Ovary (tissue), 10 donors: ENCODE measurements at places on chromosomes 5 and 9. TPM values are rescaled to one million over a fixed set of nuclear protein-coding genes. Genes with fewer than 3 reads are reported as not detected.

TAF11L7 gene
- total RNA-seq = not detected

DNA sequence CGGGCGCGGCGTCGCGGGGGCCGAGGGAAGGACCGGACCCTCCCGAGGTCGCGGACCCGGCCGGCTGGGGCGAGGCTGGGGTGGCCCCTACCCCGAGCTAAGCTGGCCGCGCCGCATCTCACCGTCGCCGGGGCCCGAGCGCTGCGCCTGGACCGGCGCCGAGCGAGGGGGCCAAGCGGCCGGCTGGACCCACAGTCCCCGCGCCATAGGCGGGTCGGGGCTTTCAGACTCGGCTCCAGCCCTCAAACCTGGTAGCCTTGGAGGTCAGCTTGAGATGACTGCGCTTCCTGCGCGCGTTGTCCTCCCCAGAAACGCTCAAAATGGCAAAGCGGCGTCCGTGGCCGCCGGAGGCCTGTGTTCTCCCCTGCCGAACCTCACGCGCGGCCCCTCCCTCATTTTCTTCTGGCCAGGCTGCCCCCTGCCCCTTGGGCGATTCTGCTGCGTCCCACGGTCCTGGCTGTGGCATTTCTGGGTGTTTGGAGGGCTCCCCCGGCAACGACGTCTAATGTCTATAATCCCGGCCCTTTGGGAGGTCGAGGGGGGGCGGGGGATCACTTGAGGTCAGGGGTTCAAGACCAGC lies 8.7 kb upstream of the GRIN1 start:
- H3K27ac ChIP-seq = no peak overlapping the region
- no peaks in the 10 kb centered on the region for H3K27me3 ChIP-seq
- peaks cover 12% of the 10 kb centered on the region for H3K4me1 ChIP-seq
- peak overlapping the region; percentile 65 for H3K4me3 ChIP-seq
- no peak for DNase-seq
- no peaks in the 10 kb centered on the region for H3K36me3 ChIP-seq

FREM1 gene
- 0.61 TPM for total RNA-seq

- H3K27me3 ChIP-seq = no peaks in the 10 kb centered on the region
- H3K27ac ChIP-seq = no peak overlapping the region
- no peaks in the 10 kb centered on the region for H3K4me1 ChIP-seq
- no peak overlapping the region for H3K4me3 ChIP-seq
- no peak for DNase-seq
- H3K36me3 ChIP-seq = no peaks in the 10 kb centered on the region
Observed at GRCh38 chr5:149161026-149161687, 19.9 kb downstream of the ABLIM3 start.

CLPTM1L gene
- 68.0 TPM for total RNA-seq

SVEP1 gene
- total RNA-seq = 14.2 TPM

DNA sequence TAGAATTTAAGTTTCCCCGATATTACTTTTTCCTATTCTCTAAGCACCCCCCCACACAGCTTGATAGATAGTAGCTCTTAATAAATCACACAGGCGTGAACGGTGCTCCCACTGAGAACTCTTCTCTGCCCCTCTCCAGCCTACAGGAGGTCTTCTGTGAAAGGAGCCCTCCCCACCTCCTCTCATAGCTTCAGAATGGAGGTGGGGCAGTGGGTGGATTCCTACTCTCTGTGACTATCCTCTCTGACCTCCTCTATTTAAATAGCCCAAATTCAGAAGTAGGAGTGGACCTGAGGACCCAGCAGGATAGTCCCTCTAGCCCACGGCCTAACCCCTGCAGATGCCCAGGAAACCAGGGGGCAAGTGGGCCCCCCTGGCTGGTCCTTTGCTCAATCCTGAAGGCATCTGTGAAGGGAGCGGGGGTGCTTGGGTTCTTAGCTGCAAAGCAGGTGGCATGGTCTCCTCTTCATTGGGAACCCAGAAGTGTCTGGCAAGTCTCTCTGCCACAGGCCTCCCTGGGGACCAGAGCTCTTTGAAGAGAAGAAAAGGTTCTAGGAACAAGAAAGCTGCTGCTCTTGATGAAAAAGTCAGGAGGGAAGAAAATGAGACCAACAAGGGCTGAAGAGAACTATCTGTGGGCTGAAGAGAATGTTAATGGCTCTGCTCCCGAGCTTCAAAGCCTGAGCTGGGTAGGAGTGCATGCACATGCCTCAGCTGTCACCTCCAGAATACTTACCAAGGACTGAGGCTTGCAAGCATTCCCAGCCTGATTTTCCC lies 21.1 kb upstream of the HSPA9 start:
- no peaks in the 10 kb centered on the region for H3K27me3 ChIP-seq
- H3K27ac ChIP-seq = no peak overlapping the region
- H3K4me3 ChIP-seq = no peak overlapping the region

- H3K27me3 ChIP-seq = no peaks in the 10 kb centered on the region
- no peaks in the 10 kb centered on the region for H3K36me3 ChIP-seq
- no peak overlapping the region for H3K4me3 ChIP-seq
Observed at GRCh38 chr5:135383803-135384495, 15.1 kb downstream of the MACROH2A1 start.

DNA sequence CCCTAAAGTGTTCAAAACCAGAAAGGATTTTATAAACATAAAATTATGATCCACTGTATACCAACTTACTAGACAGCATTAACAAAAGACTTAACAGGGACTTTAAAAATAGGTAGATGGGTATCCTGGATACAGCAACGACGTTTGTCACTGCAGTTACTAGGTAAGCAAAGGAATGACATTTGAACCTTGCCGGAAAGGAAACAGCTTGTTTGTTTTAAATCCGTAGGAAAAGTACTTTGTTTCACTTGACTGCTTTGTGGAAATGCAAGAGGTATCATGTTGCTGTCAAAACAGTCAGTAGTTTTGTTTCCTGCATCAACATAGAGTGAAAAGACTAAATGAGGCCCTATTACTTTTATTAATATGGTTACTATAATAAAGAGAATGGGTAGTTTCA lies 122.9 kb downstream of the CDC42SE2 start:
- H3K27ac ChIP-seq = no peak overlapping the region
- peaks cover 1% of the 10 kb centered on the region for H3K4me1 ChIP-seq

GRCh38 chr5:54900984-54901725 lies 84.2 kb downstream of the ESM1 start:
- H3K27ac ChIP-seq = no peak overlapping the region
- no peaks in the 10 kb centered on the region for H3K36me3 ChIP-seq
- peaks cover 3% of the 10 kb centered on the region for H3K4me1 ChIP-seq

DNA sequence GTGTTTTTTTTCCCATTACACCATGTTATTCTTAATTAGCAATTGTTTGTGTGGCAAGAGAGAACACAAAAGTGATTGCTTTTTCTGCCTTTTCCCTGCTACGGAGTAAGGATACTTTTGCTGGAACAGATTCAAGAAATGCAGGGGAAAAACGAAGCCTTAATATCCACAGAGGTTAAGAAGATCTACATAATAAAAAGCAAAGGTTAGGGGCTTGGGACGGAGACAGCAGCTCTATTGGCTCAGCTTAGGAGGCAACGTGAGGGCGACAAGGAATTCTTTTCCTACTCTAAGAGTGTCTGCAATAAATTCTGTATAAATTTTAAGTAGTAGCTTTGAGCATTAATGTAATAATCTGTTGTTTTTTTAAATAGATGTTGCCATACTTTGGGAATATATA lies 693.3 kb downstream of the DTWD2 start:
- DNase-seq = no peak
- H3K4me1 ChIP-seq = no peaks in the 10 kb centered on the region
- no peak overlapping the region for H3K27ac ChIP-seq

SMIM33 gene
- total RNA-seq = not detected

- DNase-seq = no peak
- peaks cover 4% of the 10 kb centered on the region for H3K4me1 ChIP-seq
- no peak overlapping the region for H3K4me3 ChIP-seq
- no peak overlapping the region for H3K27ac ChIP-seq
- H3K36me3 ChIP-seq = no peaks in the 10 kb centered on the region
Observed at GRCh38 chr9:84709056-84709455, 39.5 kb downstream of the NTRK2 start.

GRCh38 chr5:95925378-95925744 lies 36.3 kb downstream of the ELL2 start:
- no peaks in the 10 kb centered on the region for H3K27me3 ChIP-seq
- no peaks in the 10 kb centered on the region for H3K4me1 ChIP-seq

DNA sequence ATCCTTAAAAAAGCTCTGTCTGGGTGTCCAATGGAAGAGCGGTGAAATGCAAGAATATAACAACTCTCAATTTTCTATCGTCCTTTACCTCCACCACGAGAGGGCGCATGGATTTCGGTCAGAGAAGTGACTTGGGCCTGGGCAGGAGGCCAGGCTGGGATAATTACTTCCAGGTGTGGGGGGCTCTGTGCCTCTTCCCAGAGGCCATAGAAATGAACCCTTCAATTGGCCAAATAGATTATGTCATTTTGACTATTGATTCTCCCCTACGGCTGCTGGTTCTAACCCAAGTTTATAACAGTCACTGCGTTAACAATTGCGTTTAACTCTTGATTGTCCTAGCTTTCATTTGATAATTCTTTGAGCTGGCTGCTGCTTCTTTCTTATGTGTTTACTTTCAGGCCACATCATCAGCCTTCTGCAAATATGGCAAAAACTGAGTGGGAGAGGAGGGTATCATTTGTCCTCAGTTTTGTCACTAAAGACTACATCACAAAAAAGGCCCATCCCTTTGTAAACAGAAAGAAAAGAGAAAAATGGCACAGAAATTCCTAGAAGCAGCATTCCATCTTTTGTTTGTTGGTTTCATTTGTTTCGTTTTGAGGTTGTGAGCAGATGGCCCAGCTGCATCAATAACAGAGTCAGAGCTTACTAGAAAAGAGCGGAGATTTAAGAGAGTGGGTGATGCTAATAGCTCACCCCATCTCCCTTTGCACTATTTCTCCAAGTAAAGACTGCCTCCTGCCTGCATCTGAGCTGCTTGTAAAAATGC lies 45.4 kb upstream of the ZFR start:
- H3K27me3 ChIP-seq = no peaks in the 10 kb centered on the region
- no peak overlapping the region for H3K4me3 ChIP-seq
- no peaks in the 10 kb centered on the region for H3K36me3 ChIP-seq
- peak; percentile 82 for DNase-seq
- H3K4me1 ChIP-seq = no peaks in the 10 kb centered on the region
- no peak overlapping the region for H3K27ac ChIP-seq

GRCh38 chr5:37208883-37209797 lies 40.0 kb downstream of the CPLANE1 start:
- no peaks in the 10 kb centered on the region for H3K36me3 ChIP-seq
- peak; percentile 41 for DNase-seq
- no peaks in the 10 kb centered on the region for H3K4me1 ChIP-seq

IRX2 gene
- total RNA-seq = not detected

DNA sequence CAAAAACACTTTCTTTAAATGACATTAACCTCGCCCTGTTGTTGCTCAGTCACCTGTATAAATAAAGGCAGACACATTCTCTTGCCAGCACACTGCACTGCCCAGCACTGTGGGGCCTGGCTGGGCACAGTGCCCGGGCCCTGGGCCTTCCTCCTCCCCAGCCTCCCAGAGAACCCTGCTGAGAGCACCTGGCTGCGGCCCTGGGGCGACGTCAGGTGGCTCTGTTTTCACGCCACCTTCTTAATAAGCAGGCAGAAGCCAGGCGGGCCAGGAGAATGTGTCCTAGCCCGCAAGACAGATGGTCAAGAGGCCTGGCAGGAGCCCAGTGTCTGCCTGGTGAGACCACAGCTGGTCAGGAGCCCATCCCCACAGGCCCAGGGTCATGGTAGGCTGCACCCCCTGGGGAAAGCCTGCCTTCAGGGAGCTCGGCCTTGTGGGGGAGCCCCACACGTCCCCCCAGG lies 8.2 kb upstream of the AGPAT2 start:
- H3K27ac ChIP-seq = no peak overlapping the region
- no peaks in the 10 kb centered on the region for H3K27me3 ChIP-seq
- no peaks in the 10 kb centered on the region for H3K36me3 ChIP-seq
- DNase-seq = no peak

GDA gene
- total RNA-seq = 0.20 TPM

DNA sequence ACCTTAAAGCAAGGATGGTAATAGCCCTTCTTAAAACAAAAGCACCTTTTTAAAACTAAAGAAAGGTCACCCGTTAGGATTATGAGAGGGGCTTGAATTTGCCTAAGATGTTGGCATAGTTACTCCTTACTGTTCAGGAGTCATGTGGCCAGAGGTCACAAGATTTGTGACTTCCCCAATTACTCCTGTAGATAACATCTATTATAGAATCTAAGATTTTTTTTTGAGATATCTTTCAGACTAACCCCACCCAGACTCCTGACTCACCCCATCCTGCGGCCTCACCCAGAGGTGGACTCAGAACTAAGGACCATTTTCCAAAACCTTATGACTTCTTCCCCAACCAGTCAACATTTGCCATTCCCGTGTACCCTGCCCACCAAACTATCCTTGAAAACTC lies 2.4 kb downstream of the CD180 start:
- H3K36me3 ChIP-seq = no peaks in the 10 kb centered on the region
- peaks cover 3% of the 10 kb centered on the region for H3K4me1 ChIP-seq
- no peak overlapping the region for H3K4me3 ChIP-seq

ICE1 gene
- total RNA-seq = 27.4 TPM

C5orf52 gene
- total RNA-seq = not detected

SH3GL2 gene
- 1.1 TPM for total RNA-seq

PTGES gene
- 0.76 TPM for total RNA-seq

GADD45G gene
- total RNA-seq = 126 TPM

- no peak overlapping the region for H3K4me3 ChIP-seq
- no peaks in the 10 kb centered on the region for H3K36me3 ChIP-seq
- DNase-seq = no peak
- no peaks in the 10 kb centered on the region for H3K27me3 ChIP-seq
- H3K27ac ChIP-seq = no peak overlapping the region
Observed at GRCh38 chr5:87246061-87246460, 21.6 kb upstream of the RASA1 start.

- no peaks in the 10 kb centered on the region for H3K36me3 ChIP-seq
- no peak overlapping the region for H3K4me3 ChIP-seq
- H3K27me3 ChIP-seq = no peaks in the 10 kb centered on the region
- no peak overlapping the region for H3K27ac ChIP-seq
- no peaks in the 10 kb centered on the region for H3K4me1 ChIP-seq
- DNase-seq = no peak
Observed at GRCh38 chr5:123610665-123611405, 98.9 kb downstream of the CSNK1G3 start.

GRCh38 chr9:133075925-133076630 lies 14.3 kb downstream of the CEL start:
- H3K27me3 ChIP-seq = no peaks in the 10 kb centered on the region
- no peak for DNase-seq
- H3K27ac ChIP-seq = no peak overlapping the region

GRCh38 chr5:59798862-59799667 lies 94.5 kb downstream of the PDE4D start:
- DNase-seq = no peak
- no peaks in the 10 kb centered on the region for H3K4me1 ChIP-seq

GRCh38 chr5:12204761-12205160 lies 300.5 kb upstream of the CTNND2 start:
- H3K27ac ChIP-seq = no peak overlapping the region
- no peaks in the 10 kb centered on the region for H3K36me3 ChIP-seq
- no peaks in the 10 kb centered on the region for H3K4me1 ChIP-seq
- no peak overlapping the region for H3K4me3 ChIP-seq
- H3K27me3 ChIP-seq = no peaks in the 10 kb centered on the region
- no peak for DNase-seq
